ENCODE measurements at places on chromosomes 5 and 9. TPM values are rescaled to one million over a fixed set of nuclear protein-coding genes. Genes with fewer than 3 reads are reported as not detected.

The MAMDC2 gene
- total RNA-seq: 13.7 TPM

The FCN2 gene
- total RNA-seq: not detected

DNA sequence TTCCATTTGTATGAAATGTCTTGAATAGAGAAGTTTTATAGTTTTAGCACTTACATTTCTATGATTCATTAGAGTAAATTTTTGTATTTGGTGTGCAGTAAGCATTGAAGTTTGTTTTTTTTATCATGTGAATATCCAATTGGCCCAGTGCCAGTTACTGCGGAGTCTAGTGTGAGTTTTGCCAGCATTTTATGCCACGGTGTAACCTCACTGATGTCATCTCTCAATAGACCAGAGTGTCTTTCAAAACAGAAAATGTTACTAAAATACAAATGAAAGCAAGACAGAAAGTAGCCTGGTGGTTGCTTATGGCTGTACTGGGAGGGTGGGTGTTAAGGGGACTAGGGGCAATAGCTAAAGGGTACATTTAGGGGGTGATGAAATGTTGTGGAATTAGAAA lies 62.8 kb downstream of the IPPK start:
- no peak for DNase-seq

The OR1Q1 gene
- total RNA-seq: not detected

The FAM151B gene
- total RNA-seq: not detected

DNA sequence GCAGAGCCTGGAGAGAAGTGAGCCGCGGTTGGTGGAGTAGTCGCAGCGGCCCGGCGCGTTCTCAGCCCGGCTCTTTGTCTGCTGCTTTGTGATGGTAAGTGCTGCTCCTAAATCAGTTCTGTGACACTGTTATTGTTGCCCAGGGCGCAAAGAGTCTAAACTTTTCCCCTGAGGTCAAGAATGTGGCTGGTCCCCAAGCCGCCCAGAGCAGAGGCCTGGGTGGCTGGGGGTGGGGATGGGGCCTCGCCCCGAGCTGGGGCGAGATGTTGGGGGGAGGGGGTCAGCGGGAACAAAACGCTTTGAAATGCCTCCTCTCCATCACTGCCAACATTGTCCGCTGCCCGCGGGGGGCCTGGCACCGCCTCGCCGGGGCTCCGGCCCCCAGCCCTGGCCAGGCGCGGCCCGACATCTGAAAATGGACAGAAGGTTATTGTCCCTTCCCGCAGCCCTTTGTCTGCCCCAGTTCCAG lies 11.7 kb upstream of the CERCAM start:
- peak; percentile 86 for DNase-seq

DNA sequence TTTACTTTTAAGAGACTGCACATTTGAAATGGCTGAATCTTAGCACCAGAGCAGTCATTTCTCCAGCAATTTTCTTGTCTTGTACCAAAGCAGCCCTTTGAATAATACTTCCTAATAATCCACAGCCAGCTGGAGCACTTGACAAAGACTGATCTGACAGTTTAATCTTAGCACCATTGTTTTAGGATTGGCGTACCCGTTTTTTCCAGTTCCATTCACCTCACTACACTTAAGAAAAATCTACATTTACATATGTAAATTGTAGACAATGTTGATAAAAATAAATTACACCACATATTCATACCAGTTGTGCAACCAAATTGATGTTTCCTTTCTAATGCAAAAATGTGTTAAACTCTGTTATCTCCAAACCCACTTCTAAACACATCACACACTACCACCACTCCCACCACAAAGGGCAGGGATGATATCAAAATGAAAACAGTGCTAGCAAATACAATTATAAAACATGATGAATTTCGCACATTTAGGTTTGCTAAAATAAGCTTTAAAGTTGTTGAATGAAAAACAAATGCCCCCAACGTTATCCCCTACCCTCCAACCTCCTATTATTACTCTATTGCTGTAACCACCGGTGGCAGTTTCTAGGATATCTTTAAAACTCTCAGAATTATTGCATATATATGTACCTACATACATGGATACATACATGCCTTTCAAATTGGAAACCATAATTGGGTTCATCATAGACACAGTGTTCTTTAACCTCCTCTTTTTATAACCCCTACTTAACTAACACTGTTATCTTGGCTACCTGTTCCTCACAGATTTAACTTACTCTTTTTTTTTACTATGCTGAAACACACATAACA lies 21.5 kb downstream of the SERINC5 start:
- no peak for DNase-seq

The VAV2 gene
- total RNA-seq: 24.3 TPM

The CRHBP gene
- not detected for total RNA-seq

- DNase-seq: no peak
These were observed 1964.0 kb upstream of the CDH6 start for GRCh38 chr5:29229461-29229860.

GRCh38 chr9:23343226-23343625 lies 482.8 kb downstream of the ELAVL2 start:
- DNase-seq: no peak

DNA sequence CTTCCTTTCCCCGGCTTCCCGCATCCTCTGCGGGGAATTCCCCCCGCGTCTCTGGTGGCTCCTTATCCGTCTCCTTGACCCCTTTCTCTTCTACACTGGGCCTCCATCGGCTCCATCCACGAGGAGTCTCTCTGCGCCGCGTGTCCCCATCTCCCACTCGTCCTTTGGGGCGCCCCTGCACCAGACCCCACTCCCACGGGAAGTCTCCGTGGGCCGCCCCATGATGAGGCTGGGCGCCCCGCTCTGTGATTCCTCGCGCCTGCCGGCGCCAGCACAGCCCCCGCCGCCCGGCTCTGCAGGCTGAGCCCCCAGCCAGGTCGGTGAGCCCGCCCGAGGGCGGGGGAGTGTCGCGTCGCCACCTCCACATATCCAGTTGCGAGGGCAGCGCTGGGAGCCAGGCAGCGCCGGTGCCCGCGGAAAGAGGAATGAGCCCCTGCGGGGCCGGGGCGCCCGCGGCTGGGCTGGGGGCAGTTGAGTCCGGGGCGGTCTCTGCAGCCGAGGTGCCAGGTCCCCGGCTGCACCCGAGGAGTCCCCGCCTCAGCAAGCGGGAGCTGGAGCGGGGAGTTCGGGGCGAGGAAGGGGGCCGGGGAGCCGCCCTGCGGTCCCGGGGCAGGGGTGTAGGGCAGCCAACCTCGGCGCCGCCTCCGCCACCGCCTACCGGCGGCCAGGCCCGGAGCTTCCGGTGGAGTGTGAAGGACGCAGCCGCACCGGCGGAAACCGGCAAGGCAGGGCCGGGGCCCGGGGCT lies 2.1 kb upstream of the TRAF1 start:
- DNase-seq: peak; percentile 76

The LCN9 gene
- total RNA-seq: not detected

The TEK gene
- total RNA-seq: 7.9 TPM

DNA sequence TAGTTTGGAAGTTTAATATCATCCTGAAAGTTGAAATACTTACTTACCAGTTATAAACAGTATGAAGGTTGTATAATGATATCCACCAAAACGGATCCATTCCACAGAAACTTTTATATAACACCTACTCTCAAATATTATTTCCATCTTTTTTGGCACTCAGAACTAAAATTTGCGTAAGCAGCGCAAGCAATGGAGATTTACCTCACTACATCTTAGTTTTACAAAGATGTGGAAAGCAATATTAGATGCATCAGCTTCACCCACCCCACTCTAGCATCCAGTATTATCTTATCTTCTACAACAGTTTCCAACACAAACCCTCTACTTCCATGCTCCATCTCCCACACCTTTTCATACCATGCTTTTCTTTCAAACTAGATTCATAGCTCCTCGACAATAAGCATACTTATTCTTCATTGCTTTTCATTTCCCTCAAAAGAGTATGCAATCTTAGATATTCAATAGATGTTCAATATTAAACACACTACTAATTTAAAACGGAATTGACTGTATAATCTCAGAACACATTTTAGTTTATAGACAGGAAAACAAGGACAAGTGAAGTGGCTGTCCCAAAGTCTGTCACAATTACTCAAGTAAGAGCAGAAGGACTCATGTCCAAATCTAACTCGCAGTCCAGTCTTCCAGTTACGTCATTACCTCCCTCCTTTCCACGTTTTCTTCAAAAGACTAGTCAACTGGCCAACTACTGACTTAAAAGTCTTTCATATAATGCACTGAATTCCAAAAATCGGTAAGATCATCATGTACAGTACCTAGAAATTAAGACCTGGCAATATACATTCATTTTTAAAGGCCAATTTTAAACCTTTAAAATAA lies 2.2 kb downstream of the PPP2CA start:
- DNase-seq: no peak

GRCh38 chr9:72912476-72913381 lies 40.1 kb downstream of the ALDH1A1 start:
- DNase-seq: no peak

- DNase-seq: no peak
These were observed 93.5 kb downstream of the PPP2R2B start for GRCh38 chr5:146785065-146785464.

DNA sequence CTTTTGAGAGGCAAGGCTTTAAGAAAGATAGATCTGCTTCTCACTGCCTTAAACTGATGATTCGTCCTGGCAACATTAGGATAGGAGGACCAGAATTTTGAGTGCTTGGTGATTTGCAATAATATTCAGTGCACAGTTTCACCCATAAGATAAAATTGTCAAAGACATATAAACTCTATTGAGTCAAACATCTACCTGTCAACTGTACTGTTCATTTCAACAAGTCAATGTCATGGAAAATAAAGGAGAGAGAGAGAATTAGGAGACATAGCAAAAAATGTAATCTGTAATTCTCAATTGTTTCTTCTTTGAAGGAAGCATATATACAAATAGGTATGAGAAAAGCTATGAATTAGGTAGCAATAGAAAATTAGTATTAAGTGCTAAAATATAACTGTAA lies 237.2 kb downstream of the CDH12 start:
- no peak for DNase-seq

GRCh38 chr9:94639061-94639998 lies at the start of gene FBP1:
Gene FBP1 (minus strand): TSS chr9:94639518. CDS start chr9:94639310, 208 bp downstream.
- DNase-seq: peak; percentile 67
